Activated CD4-positive, CD25-positive, alpha-beta regulatory T cell treated with anti-CD3 and anti-CD28 coated beads, Interleukin-2, amount 50 U/mL, for 16 hours (primary cell): ENCODE measurements at places on chromosomes 4 and X.

DNA sequence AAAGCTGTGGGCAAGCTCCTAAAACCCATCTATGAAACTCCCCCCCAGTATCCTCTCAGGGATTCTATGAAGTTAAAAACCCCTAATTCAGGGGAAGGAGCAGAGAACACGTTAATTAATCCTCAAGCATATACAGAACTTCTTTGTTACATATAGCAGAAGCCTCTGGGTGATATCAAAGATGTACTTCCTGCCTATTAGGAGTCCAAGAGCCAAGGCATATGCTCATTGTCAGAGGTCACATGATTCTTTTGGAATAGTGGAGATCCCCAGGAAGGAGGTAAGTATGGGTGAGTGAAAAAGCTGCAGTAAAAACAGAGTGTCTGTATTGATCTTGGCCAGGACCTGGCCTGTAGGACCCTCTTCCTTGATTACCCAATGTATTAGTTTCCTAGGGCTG, 2.9 kb upstream of the SPARCL1 start:
- no peak for DNase-seq

DNA sequence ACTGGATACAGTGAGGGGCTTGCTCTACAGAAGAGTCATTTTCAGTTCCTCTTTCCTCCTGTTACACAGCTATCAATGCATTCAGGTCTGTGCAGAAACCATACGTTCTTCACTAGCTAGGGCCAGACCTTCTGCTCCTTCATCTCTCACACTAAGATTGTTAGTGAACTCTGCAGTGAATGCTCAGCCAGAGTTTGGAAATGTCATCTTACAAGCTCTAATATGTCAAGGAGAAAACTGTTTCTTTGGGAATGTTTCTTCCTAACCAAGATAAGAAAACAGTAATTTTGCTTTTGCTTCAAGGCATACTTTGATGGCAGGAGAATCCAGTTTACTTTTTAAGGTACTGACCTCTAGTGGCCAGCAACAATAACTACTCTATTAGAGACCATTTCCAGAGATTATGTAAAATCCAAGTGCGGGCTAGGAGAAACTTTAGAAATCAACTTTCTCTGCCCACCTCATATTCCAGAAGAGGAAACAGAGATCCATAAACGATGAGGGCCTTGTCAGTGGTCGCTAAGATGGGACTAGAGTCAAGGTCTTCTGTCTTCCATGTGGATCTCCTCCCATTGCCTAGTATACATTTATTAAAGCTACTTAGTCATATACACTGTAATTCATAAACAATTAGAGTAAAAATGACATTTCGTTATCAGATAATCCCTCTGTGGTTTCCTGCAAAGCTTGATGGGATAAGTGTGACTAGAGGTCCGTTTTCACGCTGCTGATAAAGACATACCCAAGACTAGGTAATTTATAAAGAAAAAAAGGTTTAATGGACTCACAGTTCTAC, 12.1 kb upstream of the CC2D2A start:
- no peak for DNase-seq

- DNase-seq: no peak
These were observed 105.0 kb downstream of the TBL1X start for GRCh38 chrX:9569876-9570301.

DNA sequence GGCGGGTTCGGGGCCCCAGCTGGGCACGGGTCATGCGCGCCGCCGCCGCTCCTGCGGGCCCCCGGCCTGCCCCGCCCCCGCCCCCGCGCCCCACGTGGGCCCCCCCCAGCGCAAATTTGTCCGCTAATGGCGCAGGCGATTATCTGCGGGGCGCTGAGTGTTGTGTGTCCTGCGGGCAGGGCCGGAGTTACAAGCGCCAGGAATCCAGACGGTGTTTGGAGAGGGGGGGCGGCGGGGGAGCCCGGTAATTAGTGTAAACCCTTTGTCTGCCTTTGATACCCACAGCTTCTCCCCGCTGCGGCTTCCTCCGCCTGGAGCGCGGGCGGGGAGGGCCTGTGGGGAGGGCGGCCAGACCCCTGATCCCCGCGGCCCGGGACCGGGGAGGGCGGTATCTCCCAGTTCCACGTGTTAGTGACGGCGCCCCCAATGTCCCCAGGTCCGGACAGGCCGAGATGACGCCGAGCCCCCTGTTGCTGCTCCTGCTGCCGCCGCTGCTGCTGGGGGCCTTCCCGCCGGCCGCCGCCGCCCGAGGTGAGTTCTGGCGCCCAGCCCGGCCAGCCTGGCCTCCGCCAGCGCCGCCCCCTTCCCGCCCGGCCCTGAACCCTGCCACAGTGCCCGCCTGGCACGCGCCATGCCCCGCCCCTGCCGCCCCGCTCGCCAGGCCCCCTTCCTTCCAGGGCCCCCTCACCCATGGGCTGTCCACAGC, 761 bp downstream of the FGFRL1 start:
- no peak for DNase-seq

- DNase-seq: no peak
These were observed 405 bp upstream of the HS3ST1 start for GRCh38 chr4:11428899-11429698.

DNA sequence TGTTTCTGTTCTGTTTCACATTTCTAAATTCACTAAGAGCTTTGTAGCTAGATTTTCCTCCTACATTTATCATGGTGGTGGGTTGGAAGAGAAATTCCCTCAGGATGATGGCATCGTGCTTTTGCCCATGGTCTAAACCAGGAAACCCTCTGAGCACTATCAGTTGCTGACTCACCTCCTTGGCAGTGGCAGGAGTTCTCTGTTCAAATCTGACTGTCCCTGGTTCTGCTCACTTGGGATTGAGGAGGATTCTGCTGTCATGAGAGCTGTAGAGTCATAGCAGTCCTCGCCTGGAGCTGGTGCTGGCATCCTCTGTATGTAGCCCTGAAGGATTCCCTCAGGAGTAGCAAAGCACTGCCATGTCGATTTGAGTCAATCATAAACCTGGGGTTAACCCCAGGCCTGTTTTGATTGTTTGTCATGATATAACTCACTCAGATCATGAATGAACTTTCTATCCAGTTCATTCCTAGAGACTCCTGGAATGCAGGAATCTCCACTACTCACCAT, 9.4 kb downstream of the TEX13A start:
- no peak for DNase-seq

DNA sequence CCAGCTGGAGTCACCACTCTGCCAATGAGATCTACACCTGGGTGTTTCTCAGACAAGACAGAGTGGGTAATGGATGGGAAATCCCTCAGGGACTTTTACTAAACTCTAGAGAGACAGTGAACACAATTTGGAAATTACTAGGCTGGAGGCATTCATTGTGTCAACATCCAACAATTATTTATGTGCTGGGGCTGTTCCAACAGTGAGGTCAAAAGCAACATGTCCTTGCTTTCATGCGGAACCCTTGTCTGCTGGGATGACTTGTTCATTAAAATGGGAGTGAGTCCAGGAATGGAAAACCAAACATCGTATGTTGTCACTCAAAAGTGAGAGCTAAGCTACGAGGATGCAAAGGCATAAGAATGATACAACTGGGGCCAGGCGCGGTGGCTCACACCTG, 54.0 kb downstream of the DRD5 start:
- DNase-seq: no peak

GRCh38 chr4:92814677-92815076, 510.9 kb downstream of the GRID2 start:
- DNase-seq: no peak

- DNase-seq: no peak
These were observed 440.9 kb downstream of the NKX6-1 start for GRCh38 chr4:84058201-84058600.

- no peak for DNase-seq
These were observed 173.9 kb downstream of the GRXCR1 start for GRCh38 chr4:43066415-43066814.

DNA sequence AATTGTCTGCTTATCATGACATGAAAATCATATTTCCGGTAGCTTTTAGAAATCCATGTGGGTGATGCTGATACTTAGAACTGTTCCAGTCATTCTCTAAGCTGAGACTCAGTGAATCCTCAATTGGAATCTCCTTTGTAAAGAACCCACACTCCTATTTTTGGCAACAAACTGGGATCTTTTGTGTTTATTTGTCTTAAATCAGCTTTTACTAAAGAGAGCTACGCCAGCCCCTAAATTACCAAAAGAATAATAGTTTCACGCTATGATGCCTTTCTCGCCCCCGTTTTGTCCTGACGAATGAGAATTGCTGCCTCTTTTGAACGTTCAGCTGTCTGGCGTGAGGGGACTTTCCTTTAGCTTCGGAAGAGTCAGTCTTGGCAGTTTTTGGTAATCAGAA, 195.9 kb downstream of the SHOX start:
- no peak for DNase-seq

DNA sequence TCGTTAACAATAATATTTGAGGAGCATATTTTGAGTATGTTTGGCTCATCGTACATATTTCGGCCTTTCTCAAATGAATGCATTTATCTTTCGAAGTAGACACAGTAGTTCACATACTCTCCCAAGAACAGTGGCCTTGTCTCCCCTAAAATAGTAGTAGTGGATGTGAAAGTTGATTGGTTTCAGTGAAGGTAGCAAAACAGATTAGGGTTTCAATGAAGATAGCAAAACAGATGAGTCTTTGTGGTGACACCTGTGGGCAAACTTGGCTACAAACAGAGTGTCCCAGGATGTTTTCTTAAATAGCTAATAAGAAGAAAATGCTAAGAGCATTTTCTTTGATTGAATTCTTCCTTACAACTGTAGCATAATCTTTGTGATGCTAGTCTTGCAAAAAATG, 67.0 kb downstream of the USP9X start:
- DNase-seq: no peak

- DNase-seq: no peak
These were observed 50.1 kb downstream of the RHOH start for GRCh38 chr4:40246938-40247337.
